ENCODE measurements at places on chromosomes 2 and 18.

GRCh38 chr2:225309516-225309915, 90.0 kb upstream of the NYAP2 start:
- DNase-seq: no peak

DNA sequence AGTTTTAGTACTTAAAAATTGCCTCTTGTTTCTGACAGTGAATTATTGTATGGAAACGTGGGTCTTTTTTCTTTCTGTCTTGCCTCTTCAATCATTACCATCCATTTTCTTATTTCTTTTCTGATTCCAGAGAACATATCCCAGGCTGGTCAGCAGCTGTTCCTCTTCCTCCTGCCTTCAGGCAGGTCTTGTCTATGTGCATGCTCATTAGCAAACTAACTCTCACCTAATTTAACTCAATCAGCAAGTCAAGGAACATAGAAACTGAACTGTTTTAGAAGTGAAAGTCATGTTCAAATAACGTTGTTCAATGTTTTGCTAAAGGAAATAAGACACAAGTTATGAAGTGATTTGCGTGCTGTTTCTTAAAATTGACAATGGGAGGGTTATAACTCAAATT, 241.5 kb downstream of the PTGR3 start:
- DNase-seq: no peak

DNA sequence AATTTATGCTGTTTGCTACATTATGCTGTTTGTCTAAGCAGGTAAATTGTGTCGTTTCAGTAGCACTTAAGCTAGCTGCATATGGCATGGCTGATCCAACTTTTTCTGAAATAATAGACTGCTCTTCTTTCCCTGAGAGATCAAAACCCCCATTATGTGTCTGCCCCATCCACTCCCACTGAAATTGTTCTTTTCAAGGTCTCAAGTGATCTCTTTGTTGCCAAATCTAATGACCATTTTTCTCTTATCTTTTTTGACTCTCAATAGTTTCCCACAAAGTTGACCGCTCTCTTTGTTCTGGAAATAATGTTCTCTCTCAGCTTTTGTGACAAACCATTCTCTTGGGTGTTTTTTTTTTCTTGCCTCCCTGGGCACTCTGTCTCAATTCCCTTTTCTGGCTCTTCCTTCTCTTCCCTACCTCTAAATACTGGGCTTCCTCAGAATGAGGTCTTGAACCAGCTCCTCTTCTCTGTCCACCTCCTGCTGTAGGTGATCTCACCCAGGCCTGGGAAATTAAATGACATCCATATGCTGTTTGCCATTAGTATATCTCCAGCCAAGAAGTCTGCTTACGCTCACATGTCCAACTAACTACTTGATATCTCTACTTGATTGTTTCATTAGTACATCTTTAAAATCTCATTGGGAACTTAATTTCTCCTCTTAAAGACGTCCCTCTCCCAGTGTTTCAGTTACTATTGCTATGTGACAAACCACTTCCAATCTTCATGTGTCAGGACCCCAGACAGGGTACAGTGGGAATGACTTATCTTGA, 107.3 kb upstream of the TLK1 start:
- DNase-seq: no peak

DNA sequence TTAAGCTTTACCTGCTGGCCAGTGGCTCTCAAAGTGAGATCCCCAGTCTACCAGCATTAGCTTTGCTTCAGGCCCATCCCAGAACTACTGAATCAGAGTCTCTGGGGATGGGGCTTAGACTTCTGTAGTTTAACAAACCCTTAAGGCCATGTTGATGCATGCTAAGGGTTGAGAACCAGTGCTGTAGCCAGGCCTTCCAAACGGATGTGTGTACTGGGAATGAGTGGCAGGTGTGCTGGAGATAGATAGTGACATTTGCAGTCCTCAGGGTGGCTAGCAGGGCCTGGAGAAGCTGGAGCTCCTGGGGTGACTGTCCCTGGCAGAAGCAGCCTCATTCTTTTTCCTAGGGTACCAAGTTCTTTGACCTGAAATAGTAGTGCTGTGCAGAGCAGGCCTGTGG, 148.5 kb downstream of the PPP1R1C start:
- DNase-seq: no peak

DNA sequence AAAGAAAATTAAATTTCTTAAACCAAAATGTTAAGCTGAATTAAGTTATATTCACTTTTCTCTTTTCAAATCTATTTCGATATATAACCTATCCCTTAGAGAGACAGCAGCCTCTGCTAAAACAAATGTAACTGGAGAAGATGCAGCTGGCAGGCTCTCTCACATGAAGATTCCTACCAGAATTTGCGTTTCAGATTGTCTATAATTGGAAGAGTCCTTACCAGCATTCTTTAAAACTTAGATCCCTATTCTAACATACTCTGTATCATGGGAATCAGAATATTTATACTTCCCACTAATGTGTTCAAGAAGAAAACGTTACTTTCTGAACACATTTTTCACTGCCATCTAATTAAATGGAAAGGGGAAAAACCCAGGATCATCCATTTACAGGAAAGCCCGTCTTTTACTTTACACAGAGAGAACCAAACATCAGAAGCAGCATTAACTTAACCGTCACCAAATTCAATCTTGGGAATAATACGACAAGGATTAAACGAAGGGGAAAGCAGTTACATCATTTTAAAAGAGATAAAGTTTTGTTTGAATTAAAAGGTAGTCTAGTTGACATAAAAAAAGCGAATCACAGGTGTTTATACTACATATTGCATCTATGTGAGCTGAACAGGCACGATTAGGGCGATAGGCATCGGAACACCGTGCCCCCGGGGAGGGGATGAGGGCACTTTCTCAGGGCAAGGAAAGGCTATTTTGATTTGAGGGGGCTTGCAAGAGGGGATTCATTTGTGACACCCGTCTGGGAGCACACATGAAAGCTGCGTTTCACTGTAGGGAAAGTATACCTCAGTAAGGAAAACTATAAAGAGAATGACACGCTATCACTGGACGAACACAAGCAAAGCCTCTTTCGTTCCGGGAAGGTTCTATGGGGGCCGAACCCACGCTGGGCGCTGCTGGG, 1.3 kb downstream of the PTPN2 start:
- DNase-seq: no peak

- DNase-seq: peak; percentile 95
These were observed 26.0 kb downstream of the CTAGE1 start for GRCh38 chr18:22391407-22392345.

GRCh38 chr2:233402789-233403188, 48.5 kb downstream of the DGKD start:
- no peak for DNase-seq

- no peak for DNase-seq
These were observed 1506.6 kb downstream of the LRP1B start for GRCh38 chr2:140624200-140624599.

- DNase-seq: peak; percentile 90
These were observed 226.2 kb downstream of the TPGS2 start for GRCh38 chr18:36602620-36603019.

DNA sequence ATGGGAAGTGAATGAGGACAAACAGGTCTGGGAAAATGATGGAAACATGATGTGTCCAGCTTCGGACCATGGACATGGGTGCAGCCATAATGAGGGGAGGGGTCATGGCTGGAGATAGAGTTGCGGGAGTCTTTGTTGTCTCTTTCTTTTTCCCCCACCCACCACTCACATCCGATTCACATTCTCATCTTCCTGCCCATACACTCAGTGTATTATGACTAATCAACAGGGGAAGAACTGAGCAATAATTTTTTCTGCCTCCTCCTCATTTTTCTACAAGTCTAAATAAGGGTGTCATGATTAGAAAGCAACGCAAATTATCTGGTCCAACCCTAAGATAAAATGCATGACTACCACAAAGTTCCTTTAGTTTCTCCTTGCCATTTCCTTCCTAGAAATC, 5.7 kb upstream of the SERPINB2 start:
- peak; percentile 88 for DNase-seq

GRCh38 chr2:27102329-27102728, 15.8 kb downstream of the KHK start:
- no peak for DNase-seq

DNA sequence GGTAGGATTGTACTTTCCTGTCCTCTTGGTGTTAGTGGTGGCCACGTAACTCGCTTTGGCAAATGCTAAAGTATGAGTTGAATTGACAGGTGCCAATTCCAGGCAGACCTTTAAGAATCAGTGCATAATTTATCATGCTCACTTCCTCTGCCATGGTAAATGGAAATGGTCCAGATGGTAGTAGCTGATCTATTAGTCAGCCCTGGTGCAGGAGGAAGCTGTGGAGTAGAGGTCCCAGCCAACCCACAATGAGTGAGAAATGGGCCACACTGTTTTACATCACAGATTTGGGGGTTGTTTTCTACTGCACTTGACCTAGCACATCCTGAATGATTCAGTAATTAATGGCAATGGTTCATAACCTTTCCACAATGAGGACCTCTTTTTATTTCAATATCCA, 104.4 kb downstream of the RGPD3 start:
- DNase-seq: no peak

GRCh38 chr18:32937597-32937996, 164.8 kb upstream of the KLHL14 start:
- DNase-seq: no peak

DNA sequence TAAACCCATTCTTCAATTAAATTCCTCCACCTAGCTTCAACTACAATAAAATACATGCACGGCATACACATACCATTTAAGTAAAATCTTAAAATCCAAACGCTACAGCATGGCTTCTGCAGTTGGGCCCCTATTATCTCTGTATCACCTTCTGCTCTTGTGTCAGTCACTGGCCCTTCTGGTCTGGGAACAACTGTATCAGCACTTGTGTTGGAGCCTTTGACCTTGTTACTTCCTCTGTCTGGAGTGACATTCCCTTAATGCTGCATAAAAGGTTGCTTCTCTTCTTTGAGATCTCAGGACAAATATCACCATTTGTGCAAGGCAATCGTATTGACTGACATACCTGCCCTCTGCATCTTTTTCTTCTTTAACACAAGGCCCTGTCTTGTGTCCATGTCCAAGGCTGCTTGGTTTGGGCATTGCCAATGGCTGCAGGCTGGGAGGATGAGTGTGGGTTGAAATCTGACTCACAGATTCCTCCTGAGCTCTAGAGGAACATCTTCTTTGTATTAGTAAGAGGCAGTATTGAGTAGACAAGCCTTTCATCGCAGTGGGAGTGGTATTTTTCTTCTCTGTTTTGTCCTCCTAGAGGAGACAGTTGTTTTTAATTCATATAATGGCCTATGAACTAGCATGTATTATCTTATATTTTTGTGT, 267.8 kb upstream of the TRIB2 start:
- DNase-seq: peak; percentile 39

GRCh38 chr2:124663645-124663997, 638.5 kb downstream of the CNTNAP5 start:
- DNase-seq: no peak

- no peak for DNase-seq
These were observed 77.0 kb downstream of the MBD2 start for GRCh38 chr18:54147439-54147838.

DNA sequence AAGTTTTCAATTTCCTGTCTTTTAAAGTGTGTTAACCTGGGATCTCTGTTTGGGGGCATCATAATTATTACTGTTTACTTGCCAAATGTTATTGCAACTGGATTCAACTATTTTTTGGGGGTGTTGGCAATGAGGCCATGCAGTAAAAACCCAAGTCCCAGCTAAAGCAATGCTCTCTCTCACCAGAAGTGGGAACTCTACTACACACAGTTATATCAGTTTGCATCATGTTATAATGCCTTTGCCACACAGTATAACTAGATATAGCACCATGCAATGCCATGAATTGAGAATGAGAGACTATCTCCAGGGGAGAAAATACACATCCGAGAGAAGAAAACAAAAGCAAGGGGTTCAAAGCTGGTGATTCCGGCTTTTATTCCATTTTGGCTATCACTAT, 79.0 kb downstream of the GCA start:
- peak; percentile 11 for DNase-seq

GRCh38 chr2:132953771-132954170, 283.8 kb upstream of the LYPD1 start:
- no peak for DNase-seq

DNA sequence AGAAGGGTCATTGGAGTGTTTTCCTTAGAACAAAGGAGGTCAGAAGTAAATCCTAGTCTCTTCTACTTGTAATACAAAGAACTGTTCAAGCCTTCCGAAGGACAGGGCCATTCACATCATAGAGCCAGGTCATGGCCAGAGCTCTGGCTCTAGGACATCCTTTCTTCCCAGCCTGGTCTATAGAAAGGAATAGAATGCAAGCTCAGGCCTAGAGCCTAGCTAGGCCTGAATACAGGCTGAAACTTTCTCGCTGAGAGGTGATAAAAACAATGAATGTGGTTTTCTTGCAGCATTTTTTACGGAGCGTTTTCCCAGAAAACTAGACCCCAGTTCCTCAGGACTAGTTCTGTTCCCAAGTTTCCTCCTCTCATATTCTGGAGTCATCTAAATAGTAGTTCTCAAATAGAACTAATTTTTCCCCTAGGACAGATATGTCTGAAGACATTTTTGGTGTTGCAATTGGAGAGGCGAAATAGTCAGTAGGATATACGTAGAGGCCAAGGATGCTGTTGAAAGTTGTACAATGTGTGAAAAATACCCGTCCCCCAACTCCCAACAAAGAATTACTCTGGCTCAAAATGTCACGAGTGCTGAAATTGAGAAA, 6.8 kb downstream of the UGT1A6 start:
- peak; percentile 52 for DNase-seq

- no peak for DNase-seq
These were observed 147.6 kb downstream of the TMEM200C start for GRCh38 chr18:5747678-5748077.

DNA sequence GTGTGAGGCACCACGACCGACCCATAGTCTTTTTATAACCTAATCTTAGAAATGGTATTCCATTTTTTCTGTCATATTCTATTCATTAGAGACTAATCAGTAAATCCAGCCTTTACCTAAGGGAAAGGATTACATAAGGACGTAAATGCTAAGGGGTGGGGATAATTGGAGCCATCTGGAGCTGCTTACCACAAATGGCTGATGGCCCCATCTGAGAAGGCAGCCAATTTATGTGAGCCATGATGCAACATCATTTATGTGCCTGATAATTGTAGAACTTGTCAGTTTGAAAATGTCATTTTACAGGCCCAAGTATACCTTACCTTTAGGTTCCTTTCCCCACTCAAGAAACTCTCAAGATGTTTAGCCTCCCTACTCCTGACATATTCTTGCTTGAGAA, 44.0 kb downstream of the ARHGEF33 start:
- DNase-seq: no peak

- peak; percentile 8 for DNase-seq
These were observed 115.7 kb downstream of the ZNF385B start for GRCh38 chr2:179745635-179746256.

GRCh38 chr2:132729522-132729921, 59.5 kb upstream of the LYPD1 start:
- DNase-seq: no peak

- DNase-seq: no peak
These were observed 60.5 kb downstream of the NDUFA10 start for GRCh38 chr2:239964399-239965185.

- DNase-seq: no peak
These were observed 27.5 kb upstream of the ALPP start for GRCh38 chr2:232350804-232351685.

All from amniotic epithelial cell (primary cell).